ENCODE measurements at places on chromosomes 13 and 19.

DNA sequence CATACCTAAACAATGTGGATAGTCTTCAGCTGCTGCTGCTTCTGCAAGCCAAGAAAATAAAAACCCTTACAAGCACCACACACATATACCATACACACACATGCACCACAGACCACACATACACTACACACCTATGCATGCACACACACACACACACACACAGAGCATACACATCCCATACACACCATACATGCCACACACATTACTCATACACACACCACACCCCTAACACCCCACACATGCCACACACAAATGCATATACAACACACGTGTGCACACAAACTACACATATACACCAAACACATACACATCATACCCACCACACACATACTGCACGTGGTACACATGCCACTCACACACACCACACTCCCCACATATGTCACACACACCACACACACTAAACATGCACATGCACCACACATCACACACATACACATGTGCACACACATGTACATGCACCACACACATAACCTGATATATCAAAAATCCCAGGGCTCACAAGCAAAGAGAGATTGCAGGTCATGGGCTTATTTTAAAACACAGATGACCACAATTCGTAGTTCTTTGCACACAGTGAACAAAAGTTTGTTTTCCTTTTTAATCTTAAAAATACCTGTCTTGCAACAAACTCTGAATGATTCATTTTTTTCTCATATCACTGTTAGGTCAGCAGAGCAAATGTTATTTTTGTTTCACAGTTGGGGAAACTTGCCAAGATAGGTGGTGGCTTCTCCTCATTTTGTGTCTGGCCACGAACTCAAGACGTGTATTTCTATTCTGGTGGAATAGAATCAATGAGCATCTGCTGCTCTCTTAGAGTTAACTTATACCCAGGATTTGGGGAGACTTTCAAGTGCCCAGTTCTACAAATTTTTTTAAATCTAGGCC lies 456.6 kb downstream of the FGF9 start:
- no peak for DNase-seq

DNA sequence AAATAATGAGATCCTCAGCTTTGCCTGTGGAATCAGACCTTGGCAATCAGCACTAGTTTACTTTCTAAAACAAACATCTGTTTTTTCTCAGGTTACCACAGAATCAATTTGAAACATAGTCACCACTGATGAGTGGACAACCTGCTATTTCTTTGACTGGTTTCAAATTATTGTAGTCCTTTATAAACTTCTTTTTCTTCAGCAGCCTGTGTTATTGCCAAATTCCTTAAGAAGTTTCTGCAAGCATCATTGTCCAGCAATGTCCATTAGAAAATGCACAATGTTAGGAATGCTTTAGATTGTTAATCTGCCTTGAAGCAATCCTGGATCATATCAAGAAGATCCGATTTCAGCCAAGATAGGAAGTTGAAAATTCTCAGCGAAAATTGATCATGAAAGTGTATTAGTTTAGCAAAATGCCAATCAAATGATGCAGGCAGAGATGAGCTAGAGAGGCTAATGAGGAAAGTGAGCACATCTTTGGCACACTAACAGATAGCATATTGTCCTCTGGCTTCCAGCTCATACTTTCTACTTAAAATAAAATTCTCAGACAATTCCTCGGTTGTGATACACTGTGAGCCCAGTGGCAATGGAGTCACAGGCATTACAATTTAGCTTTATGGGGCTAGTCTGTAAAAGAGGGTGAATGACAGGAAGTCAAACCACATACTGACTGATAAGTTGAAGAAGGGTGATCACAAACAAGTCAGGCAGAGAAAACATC lies 270.6 kb downstream of the SLITRK6 start:
- no peak for DNase-seq

- no peak for DNase-seq
Observed at GRCh38 chr19:5827342-5827890, 12.1 kb downstream of the FUT6 start.

- no peak for DNase-seq
Observed at GRCh38 chr13:105135852-105136615, 1399.4 kb downstream of the EFNB2 start.

DNA sequence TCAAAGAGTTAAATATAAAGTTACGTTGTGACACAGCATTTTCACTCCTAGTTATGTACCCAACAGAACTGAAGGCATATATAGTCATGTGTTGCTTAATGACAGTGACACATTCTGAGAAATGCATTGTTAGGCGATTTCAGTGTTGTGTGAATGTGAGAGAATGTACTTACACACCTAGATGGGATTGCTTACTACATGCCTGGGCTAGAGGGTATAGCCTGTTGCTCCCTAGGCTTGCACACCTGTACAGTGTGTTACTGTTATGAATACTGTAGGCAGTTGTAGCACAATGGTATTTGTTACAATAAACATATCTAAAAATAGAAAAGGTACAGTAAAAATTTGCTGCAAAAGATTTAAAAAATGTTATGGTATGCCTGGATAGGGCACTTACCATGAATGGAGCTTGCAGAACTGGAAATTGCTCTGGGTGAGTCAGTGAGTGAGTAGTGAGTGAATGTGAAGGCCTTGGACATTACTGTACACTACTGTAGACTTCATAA lies 89.2 kb downstream of the DHRS12 start:
- DNase-seq = no peak

- DNase-seq = no peak
Observed at GRCh38 chr13:73429701-73430100, 370.9 kb downstream of the KLF5 start.

- DNase-seq = no peak
Observed at GRCh38 chr13:55583953-55584593, 1556.6 kb upstream of the PRR20A start.

Data from left renal cortex interstitium (tissue), 4 donors.